ENCODE measurements at places on chromosomes 2 and 18.

DNA sequence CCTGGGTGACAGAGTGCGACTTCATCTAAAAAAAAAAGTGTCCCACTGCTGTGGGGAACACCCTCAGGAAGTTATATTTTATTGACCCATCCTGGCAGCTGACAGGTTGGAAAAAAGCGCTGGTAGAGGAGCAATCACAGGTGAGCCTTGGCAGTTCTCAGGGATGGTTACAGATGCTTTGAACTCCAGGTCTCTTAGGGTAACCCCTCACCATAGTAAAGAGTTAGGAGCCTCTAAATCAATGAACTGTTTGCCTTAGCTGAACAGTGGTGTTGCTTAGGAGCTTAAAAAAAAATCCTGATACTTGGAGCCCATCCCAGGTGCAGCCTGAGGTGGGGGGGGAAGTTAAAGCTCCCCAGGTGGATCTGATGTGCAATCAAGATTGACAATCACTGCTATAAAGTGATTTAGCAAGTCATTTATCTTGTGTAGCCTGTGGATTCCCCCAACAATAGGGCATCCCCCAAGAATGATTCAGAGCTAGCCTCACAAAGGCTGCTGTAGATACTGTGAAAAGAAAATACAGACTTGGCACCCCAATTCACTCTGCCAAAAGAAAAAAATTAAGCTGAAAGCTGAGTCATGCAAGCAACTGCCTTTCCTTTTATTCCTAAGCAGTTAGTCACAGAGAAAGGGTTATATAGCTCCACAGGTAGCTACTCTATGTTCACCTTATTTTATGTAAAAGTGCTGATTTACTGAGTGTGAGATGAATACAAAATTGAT, 14.8 kb downstream of the SLC16A14 start:
- DNase-seq: no peak

DNA sequence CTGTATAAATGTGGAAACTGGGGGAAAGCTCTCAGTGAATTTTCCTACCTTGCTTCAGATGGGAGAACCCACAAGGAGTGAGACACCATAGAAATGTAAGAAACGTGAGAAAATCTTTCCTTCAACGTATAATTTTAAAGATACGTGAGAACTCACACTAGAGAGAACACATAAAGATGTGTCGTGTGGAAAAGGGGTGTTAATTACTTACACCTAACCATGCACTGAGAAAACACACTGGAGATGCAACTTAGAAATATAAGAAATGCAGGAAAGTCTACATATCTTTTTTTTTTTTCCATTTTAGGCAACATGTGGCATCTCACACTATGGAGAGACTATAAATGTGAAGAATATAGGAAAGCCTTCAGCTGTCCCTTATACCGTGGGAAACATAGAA, 352.9 kb upstream of the NETO1 start:
- no peak for DNase-seq

- DNase-seq: no peak
These were observed 148.5 kb upstream of the GYPC start for GRCh38 chr2:126507425-126507911.

DNA sequence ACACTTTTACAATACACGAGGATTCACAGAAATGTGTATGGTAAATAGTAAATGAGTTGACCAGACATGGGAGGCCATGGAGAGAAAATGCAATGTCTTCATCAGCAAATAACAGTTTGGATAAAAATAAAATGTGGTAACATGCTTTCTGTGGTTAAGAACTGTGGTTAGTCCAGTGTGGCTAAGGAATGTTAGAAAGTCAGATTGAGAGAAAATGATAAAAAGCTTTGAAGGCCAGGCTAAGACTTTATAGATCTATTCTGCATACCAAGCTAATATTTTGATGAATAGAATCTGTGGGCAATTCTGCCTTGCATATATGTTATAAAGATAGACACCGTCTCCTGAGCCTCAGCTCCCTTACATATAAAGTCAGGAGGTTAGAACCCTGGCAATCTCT, 215.9 kb downstream of the SOX11 start:
- DNase-seq: no peak

GRCh38 chr18:13269521-13270011, 51.0 kb downstream of the LDLRAD4 start:
- no peak for DNase-seq

Measured in NCI-H1092 (cell line).